CD4-positive, alpha-beta T cell treated with Interleukin-21 for 1 hour (primary cell): ENCODE measurements at places on chromosomes 4 and X.

DNA sequence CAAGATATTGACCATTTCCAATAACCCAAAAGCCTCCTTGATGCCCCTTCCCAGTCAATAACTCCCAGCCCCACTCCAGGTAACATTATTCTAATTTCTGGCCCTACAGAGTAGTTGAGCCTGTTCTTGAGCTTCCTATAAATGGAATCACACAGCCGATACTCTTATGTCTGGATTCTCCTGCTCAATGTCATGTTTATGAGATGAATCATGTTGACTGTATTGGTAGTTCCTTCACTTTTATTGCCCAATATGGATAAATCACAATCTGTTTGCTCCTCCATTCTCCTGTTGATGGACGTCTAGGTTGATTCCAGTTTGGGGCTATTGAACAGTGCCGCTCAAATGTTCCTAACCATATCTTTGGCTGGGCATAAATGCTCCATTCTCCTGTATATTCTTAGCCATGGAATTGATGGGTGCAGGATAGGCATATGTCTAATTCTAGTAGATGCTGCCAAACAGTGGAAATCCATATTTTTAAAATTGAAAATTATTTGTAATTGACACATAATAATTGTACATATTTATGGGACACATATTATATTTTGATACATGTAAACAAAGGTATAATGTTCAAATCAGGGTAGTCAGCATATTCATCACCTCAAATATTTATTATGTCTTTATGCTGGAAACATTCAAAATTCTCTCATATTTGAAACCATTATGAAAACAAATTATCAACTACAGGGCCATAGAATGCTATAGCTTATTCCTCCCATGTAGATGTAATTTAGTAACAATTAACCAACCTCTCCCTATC is 40.5 kb upstream of the SLC2A9 start:
- no peak for DNase-seq

- no peak for DNase-seq
These were observed 1454.1 kb downstream of the PCDH19 start for GRCh38 chrX:98956014-98956413.

DNA sequence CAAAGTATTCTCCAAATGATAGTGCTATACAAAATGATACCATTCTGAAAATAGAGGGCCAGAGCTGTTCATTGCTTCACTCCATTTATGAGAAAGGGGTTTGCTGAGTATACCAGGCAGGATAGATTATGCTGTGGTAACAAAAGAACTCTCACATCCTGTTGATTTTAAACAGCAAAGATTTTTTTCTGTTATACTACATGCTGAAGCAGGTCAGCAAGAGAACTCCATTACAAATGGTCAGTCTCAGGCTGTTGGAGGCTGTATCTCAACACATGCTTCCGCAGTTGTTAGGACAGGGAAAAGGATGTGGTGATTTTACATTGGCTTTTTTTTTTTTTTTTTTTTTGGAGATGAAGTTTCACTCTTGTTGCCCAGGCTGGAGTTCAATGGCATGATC is 13.7 kb upstream of the KLHL5 start:
- DNase-seq = peak; percentile 42

- DNase-seq = no peak
These were observed 48.0 kb downstream of the KLHL34 start for GRCh38 chrX:21610168-21610567.

DNA sequence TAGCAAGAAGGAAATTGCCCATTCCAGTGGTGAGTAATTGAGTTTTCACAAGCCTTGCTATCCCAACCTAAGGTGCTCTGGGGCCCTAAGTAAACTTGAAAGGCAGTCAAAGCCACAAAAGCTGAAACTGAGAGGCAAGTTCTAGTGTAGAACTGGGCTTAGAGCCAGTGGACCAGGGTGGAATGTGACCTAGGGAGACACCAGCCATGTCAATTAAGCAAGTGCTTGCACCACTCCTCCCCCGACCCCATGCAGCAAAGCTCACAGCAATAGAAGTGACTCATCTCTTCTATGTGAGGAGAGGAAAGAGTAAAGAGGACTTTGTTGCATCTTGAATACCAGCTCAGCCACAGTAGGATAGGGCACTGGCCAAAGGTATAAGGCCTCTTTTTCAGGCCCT is 486.1 kb upstream of the POU3F4 start:
- no peak for DNase-seq

GRCh38 chr4:96844858-96845490 is 1005.1 kb downstream of the PDHA2 start:
- no peak for DNase-seq

DNA sequence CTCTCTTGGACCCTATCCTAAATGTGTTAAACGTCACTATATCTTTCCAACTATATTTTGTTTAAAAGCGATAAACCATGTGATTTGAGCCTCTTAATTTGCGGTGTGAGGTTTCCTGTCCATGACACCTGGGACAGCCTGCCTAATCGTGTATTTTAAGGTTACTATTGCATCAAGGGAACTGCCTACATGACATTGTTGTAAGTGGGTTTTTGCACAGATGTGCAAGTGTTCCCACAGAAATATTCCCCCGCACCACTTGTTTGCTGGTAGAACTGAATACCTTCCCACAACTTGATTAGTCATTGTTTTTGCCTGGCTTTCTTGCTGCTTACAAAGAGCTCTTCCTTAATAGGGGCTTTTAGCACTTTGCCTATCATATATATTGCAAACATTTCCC is 5.1 kb upstream of the FAM184B start:
- no peak for DNase-seq

DNA sequence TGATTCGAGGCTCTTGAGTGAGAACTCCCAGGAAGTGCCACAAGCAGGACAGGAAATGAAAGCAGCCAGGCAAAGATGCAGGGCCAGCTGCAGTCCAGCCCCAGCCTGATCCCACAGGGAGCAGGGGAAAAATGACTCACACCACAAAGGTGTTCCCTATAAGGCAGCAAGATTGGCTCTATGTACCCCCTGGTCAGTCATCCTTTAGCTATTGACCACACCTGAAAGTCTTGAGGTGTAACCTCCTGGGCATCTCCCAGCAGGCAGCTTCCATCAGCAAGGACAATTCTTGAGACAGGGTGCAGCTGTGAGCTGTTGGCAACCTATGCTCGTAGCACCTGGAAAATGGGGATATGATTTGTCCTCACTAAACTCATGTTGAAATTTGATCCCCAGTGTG is 27.9 kb upstream of the EXOC1L start:
- DNase-seq = no peak

- no peak for DNase-seq
These were observed 1.0 kb downstream of the NHSL2 start for GRCh38 chrX:71911731-71912050.

DNA sequence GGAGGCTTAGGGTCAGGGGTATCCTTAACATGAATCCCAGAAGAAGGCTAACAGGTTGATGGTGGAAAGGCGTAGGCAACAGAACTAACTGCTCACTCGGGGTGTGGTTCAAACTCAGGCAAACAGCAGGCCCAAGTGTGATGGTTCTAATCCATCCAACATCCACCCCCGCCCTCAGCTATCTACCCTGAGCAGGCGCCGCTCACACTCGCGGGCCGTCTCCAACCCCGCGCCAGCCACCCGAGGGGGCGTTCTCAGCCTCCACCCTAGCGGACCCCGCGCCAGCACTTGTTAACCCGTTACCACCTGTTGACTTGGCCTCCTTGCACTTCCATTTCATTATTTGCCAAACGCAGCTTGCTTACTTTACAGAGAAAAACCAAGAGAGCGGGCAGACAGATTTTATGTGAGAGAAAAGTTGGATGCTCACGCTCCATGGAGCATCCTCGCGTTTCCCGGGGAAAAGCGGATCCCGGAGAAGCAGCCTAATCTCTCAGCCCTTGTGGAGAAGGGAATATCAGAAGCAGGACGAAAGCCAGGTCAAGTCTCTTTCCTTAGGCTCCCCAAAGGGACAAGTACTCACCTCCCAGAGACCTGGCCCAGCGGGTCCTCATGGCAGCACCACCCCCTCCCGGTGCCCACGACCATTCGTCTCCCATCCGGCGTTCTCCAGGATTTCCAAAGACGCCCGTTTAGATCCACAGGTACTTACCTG is 773 bp downstream of the SNCA start:
- no peak for DNase-seq

- no peak for DNase-seq
These were observed 1512.0 kb downstream of the ARAP2 start for GRCh38 chr4:34732176-34732950.

GRCh38 chr4:95204267-95204844 is 344.4 kb downstream of the UNC5C start:
- no peak for DNase-seq

- DNase-seq = no peak
These were observed 20.3 kb downstream of the UNC5C start for GRCh38 chr4:95528388-95528948.

GRCh38 chrX:132463411-132463810 is 25.4 kb downstream of the MBNL3 start:
- DNase-seq = peak; percentile 9

DNA sequence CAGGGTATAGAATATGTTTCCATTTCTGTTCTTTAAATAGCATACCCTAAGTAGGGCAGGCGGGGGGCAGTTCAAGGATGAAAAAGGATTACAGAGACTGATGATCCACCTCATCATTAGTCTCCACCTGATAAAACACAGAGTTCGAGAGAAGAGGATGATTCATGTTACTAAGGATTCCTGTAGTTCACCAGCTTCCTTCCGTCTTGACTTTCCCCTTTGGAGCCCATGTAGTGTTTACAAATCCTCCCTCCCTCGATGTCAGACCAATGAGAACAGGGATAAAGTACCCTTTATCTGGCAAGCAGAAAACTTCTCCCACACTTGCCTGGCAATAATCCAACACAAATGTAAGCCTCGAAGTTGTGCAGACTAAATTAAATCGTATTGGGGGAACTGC is 526.3 kb upstream of the FAM241A start:
- no peak for DNase-seq

- DNase-seq = no peak
These were observed 96.3 kb downstream of the TMA16 start for GRCh38 chr4:163590619-163591264.

DNA sequence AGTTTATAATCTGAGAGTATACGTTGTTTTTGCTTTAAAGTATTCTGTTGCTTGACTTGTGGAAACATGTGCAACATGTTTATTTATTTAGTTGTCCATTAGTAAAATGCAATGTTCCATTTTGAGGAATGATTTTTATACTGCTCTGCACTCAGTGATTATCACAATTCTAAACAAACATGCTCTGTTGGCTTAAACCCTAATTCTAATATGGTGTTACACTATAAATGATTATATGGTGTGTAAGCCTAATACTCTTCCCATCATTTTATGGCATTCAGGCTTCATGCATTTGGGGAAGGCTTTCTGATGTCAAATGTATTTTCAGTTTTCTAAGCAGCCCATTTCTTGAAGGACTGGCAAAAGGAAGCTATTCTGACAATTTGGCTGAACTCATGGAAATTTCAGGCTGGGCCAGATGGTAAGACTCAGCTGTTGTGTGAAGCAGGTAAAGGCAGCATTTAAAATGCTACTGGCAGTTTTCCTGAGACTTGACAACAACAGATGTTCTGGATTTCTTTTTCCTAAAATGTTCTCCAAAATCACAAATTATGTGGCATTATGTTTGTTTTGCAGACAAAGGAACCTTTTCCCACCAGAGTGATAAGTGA is 336.7 kb upstream of the GNPDA2 start:
- no peak for DNase-seq

DNA sequence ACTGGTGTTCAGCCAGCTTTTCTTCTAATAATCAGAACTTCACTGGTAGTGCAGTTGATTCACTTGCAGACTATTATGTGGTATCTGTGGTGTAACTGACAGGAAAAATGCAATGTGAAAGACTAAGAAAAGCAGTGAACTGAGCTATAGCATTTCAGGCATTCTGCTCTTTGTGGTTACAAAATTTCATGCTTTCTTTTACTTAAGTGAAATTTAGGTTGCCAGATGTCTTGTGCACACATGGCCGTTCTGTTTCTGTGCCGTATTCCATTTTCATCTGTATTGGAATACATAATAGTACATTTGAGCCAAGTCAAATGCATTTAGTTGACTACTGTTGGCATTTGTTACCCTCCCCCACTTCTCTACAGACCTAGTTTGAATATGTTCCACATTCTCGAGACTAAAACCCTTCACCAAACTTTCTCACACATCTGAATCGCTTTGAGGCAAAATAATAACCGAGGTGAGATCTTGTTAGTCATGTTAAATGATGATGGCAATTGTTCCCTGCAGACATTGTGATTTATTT is 8.2 kb downstream of the RTL3 start:
- DNase-seq = peak; percentile 15

GRCh38 chr4:98470831-98471230 is 187.6 kb downstream of the TSPAN5 start:
- DNase-seq = no peak

- no peak for DNase-seq
These were observed 175.7 kb upstream of the TBC1D9 start for GRCh38 chr4:140931911-140932310.

DNA sequence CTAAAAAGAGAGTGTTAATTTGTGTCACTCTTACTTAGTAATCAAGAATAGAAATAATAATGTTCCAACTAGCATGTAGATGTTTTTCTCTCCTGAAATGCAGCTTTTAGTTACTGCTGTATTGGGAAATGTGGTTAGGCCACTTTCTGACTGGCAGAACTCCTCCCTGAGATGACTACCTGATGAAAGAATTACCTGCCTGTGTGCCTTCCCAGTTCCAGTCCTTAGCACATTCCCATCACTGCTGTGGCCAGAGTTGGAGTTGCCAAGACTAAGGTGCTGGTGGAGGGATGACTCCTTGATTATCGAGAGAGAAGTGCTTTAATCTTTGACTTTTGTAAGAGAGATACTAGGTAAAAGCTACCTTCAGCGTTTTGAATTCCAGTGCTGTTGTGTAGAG is 9.5 kb downstream of the GAB1 start:
- no peak for DNase-seq

DNA sequence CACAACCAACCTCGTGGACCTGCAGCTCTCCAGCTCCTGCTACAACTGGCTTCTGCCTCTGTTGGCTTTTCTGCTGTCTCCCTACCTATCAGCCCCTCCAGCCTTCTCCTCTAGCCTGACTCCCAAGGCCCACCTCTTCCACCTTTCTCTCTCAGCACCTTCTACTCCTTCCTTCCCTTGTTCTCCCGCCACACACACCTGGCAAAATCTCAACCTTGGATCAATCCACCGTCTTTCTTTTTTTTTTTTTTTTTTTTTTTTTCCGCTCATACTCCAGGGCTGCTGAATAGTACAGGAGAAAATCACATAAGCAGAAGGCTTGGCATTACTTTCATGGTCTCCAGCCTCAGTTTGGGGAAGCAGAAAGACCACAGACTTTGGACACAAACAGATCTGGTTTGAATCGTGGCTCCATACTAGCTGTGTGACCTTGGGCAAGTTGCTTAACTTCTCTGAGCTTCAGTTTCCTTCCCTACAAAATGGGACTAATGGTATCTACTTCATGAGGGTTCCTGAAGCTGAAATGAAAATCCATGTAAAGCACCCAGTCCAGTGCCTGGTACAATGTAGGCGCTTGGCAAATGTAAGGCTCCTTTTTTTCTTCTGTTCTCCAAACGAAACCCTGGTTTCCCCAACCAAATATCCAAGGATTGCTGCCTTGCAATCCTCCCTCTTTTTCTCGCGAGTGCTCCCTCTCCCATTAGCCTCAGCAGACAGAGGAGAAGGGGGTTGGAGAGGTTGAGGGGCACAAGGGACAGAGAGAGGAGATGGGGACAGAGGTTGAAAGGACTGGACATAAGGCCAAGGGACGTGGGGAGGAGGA is 1.7 kb downstream of the FGD1 start:
- DNase-seq = no peak

GRCh38 chrX:118364261-118364660 is 18.4 kb downstream of the WDR44 start:
- DNase-seq = no peak

GRCh38 chr4:76585897-76586360 is 150.9 kb downstream of the SHROOM3 start:
- no peak for DNase-seq
